CD4-positive, alpha-beta T cell treated with Interleukin-15 for 1 hour (primary cell): ENCODE measurements at places on chromosomes 6 and 20.

- DNase-seq: no peak
Observed at GRCh38 chr20:10557685-10558084, 116.1 kb downstream of the JAG1 start.

DNA sequence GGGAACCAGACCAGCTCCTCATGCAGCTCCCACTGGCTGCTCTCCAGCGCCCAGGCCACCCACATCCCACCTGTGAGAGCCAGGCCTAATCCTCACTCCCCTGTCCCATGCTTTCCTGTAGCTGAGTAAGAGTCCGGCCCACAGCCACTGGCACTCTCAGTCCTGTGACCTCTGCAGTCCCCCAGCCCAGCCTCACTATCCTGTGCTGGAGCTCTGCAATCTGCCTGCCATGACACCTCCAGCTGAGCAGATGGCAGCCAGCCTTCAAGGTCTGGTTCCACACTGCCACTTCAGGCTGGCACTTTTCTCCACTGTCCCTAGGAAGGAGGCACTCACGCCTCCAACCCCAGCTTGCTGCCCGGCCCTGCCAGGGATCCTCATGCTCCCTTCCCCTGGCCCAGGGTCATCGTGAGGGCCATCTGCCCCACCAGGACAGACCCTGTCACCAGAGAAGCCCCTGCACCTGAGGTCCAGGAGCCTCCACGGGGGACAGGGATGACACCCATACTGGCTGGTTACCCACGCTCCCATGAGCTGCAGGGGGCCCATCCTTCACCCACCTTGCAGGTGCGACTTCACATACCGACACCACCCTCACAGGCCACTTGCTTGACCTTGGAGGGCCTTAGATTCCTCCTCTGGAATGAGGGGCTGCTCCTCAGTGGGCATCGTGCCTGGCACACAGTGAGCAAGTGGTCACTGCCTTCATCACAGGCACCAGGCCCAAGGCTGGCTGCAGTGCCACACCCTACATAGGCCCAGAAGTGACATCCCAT lies 100.1 kb downstream of the ASXL1 start:
- DNase-seq: no peak

- no peak for DNase-seq
Observed at GRCh38 chr6:135655055-135655454, 157.5 kb upstream of the AHI1 start.

DNA sequence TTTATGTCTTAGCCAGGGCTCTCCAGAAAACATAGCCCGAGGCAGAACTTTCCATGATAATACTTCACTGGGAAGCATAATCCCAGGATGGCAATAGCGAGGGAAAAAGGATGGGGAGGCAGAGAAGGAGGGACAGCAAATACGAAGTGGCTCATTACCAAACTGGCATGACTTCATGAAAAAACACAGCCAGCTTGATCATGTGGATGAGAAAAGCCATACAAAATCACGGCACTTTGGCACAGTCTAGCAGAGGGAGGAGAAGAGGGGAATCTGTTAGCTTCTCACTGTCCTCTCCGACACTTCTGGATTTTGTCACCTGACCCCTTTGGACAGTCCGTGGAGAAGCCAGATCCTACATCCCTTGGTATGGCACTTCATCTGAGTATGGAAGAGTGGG lies 212.5 kb upstream of the GRIK2 start:
- no peak for DNase-seq

DNA sequence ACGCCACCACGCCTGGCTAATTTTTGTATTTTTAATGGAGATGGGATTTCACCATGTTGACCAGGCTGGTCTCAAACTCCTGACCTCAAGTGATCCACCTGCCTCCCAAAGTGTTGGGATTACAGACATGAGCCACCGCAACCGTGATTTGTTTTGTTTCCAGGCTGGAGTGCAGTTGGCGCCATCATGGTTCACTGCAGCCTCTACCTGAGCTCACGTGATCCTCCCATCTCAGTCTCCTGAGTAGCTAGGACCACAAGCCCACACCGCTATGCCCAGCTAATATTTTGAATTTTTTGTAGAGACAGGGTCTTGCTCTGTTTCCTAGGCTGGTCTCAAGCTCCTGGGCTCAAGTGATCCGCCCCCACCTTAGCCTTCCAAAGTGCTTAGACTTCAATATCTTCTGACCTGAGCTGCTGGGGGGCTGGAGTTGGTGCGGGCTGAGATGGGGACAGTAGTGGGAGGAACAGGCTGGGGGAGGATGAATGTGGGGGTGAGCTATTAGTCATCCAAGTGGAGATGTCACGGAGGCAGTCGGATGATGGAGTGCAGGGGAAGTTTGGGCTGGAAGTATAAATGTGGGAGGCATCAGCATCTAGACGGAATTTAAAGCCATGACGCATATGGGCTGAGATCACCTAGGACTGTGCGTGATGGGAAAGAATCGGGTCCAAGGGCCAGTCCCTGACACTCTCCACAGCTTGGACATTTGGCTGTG lies 23.1 kb upstream of the ZMYND8 start:
- DNase-seq: no peak

DNA sequence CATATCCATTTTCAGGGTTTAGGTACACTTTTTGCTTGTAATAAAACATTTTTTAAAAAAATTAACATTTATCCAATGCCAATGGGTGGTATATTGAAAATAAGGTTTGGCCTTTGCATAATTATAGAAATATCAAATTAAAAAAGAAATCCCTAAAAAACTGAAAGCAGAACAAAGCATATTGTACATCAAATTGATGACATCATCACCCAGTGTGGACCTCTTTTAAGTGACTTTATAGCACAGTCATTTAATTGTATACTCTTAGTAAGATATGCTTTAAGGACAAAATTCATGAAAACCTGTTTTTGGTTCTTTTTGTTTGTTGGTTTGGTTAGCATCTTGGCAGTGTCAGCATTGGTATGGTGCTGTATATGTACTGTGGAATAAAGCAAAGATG lies 1.4 kb upstream of the EEF1E1 start:
- no peak for DNase-seq

- no peak for DNase-seq
Observed at GRCh38 chr20:6611911-6612605, 155.4 kb upstream of the BMP2 start.

DNA sequence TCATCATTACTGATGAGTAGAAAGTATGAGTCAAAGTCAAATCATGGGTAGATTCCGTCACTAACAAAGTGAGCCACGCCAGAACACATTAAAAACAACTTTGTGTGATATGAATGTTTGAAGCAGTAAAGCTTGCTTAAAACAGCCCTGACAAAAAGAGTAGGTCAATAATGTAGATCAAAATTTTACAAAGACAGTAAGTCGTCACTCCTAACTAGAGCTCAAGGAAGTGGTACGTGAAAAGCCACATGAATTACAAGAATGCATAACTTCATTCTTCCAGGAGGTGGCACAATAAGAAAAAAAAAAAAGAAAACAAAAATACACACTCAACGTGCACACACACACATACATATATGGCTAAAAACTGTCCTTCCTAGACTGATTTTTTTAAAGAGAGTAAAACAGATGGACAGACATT lies 69.9 kb downstream of the HACE1 start:
- DNase-seq: no peak

DNA sequence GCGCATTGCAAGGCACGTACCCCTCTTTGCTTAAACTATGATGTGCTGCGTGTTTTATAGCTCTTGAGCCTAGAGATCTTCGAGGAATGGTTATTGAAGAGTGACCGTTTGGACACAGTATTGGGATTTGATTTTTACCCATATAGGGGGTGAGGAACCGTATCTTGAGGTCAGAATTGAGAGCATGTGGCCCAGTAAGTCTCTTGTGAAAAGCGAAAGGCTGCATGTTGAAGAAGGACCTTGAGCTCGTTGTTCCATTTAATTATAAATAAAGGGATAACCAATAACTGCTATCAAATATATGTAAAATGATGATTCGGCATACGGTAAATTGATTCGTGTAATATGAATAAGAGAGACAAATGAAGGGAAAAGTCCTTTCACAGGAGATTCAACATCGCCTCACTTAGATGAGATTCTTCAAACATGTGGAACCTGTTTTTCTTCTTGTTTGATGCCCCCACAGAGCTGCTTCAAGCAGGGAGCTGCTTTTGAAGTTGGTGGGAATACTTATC lies 66.6 kb downstream of the AKAP12 start:
- DNase-seq: no peak
